Neural crest cell (in vitro differentiated cells): ENCODE measurements at places on chromosomes 12 and 14.

DNA sequence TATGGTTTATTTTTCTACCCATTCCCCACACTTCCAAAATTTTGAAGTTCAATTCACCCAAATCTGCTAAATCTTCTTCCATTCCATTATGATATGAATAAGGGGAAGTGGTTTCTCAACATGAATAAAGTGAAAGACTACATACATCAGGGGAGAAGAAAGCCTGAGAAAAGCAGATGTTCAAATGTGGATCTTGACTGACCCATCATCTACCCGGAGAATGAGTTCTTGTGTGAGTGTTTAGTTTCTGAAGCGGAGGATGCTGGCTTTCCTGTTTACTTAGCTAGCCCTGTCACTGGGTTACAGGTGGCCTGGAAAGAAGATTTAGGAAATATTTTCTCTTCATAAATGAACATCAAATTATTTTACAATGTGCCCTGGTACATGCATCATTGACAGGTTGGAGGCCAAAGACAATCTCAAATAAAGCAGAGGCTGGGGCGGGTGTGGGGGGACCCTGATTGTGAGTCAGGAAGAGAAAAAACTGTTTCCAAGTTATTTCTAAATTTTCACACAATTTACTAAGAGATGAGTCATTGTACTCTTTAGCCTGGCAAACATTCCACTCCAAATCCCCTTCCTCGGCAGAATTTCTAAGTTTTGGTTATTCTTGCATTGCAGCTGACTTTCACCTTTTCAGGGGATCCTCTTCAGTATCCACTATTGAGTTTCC is 135.6 kb downstream of the SLC25A21 start:
- no peak for DNase-seq

DNA sequence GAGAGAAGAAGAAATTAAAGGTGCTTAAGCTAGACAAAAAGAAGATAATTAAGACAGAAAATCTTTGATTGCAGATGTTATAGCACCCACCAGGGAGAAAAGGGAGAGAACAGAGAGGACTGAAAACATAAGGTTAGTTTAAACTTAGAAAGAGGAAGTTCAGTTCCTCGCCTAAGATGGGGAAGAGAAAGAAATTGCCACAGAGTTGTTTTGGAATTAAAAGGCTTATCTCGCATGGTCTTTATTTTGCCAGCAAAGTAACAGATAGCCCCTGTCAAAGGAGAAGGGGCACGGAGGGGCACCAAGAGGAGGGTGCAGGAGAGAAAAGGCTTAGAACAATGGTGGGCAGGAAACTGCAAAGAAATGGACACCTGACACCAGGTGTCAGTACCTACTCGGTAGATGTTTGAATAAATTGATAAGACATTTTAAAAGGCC is 17.8 kb upstream of the OXA1L start:
- DNase-seq: no peak

DNA sequence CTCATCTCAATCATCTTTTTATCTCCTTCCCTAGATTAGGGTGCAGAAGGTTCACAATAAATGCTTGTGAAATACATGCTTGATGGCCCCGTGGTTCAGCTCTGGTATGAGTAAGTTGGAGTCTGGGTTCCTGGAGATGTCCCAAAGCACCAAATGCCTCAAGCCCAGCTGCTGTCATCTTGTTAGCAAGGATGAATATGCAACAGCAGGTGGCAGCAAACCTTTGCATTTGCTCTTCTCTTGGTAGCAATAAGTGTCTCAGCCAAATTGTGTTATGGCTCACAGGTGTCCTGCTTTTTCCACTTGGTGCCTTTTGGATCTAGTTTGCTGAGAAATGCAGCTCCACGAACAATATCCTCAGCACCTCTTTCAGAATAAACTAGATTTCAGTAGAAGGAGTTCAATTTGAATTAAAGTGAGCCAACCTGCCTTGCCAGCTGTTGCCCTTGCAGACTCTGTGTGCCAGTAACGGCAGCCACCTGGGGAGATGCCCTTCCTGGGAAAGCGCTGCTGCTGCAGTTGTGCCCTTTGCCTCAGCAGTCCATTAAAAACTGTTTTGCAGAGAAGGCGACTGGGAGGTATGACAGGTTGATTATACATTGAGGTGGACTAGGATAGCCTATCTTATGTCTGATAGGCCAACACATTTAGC is 417.3 kb downstream of the SNAPC1 start:
- DNase-seq: peak; percentile 44

DNA sequence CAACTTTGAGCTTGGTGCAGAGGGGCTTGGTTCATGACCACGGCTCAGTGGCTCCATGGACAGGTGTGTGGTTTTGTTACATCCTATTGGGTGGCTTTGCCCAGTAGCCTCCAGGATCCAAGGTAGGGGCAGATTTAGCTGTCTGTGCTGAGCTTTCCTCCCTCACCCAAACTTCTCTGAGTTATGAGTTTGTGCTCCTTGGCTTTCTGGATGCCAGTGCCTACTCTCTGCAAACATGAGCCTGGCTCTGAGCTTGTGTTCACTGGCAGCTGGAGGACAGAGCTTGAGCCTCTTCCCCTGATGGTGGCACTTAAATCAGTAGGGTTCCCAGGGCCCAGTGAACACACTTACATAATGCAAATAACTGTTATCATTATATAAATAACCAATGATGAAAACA is 45.3 kb upstream of the HECTD1 start:
- no peak for DNase-seq

- no peak for DNase-seq
These were observed 1117.5 kb downstream of the AACS start for GRCh38 chr12:126182619-126183236.

DNA sequence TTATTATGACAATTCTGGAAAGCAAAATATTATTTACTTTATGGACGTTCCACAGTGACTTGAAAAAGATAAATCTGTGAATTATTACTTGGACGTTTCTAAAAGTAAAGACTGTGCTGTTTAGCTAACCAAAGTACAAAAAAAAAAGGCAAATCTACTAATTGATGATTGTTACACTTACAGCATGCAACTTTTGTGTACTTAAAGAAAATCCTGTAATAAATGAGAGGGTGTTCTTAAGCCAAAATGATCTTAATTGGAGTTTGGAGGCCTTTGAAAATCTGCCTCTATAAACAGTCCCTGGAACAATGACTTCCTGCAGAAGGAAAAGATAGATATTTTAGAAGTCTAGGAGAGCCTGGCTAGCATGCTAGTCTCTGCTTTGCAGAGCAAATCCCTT is 434.0 kb upstream of the SYT1 start:
- DNase-seq: no peak

- DNase-seq: no peak
These were observed 211.0 kb downstream of the TBX5 start for GRCh38 chr12:114194956-114195355.

DNA sequence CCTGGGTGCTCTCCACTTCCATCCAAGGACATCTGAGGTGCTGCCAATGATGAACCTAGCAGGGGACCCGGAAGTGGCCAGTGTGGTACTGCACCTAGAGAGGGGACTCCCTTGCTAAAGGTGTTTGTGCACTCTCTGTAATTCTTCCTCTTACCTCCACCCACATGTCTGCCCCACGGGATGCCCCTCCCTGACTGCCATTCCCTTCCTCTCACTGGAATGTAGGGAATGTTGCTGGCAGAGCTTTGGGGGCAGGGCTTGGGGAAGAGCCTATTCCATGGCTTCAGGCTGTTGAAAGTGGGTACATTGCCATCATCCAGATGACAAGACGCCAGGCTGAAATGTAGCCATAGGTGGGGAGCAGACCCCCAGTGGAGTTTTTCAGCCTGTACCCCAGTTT is 153.2 kb downstream of the SMOC1 start:
- DNase-seq: no peak

DNA sequence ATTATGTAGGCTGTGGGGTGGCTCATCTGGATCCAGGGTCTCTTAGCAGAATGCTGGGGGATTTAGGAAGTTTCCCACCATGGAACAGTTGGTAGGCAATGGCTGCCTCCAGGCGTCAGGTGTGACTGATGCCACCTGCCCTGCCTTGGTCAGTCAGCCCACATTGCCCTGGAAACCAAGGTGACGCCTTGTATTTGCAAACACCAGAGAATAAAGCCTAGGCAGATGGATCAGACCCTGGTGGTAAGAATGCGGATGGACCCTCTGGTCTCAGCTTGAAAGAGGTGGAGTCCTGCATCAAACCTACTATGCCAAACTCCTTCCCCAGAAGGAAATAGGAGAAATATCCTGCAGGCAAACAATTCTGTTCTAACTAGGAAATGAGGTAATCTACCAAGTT is 38.2 kb downstream of the NCKAP5L start:
- DNase-seq: no peak

GRCh38 chr14:74464785-74465184 is 28.3 kb downstream of the NPC2 start:
- DNase-seq: no peak

DNA sequence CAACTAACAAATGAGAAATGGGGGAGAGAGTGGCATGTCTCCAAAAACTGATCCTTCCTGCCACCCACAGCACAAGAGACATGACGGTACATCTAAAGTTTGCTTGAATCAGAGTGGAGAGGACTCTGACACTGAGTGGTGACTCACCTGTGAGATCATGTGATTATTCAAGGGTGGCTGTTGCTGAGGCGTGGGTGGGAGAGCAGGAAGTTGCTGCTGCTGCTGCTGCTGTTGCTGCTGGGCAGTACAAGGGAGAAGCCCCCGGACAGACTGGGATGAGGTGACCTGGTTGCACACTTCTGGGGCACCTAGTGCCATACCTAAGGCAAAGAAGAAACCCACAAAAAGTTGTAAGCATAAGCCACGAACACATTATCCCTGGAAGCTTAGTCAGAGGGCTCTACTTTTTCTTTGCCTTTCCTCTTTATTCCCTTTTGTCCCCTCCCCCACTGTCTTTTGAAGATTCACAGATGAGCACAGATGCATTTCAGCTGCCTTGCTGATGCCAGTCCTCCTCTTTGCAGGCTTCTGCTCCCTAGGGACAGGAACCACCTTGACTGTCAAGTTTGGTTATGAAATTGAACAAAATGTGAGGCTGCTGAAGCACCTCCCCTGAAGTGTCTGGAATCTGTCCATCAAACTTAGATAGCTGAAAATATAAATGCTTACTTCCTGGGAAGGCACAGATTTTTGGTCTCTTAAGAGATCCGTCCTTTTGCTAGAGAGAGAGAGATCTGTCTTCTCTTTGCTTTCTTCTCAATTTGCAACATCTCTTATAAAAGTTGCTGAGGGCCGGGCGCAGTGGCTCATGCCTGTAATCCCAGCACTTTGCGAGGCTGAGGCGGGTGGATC is 29.4 kb upstream of the STAC3 start:
- no peak for DNase-seq

GRCh38 chr14:32438517-32438916 is 109.4 kb downstream of the AKAP6 start:
- no peak for DNase-seq

GRCh38 chr14:99346470-99347080 is 74.6 kb upstream of the BCL11B start:
- no peak for DNase-seq

DNA sequence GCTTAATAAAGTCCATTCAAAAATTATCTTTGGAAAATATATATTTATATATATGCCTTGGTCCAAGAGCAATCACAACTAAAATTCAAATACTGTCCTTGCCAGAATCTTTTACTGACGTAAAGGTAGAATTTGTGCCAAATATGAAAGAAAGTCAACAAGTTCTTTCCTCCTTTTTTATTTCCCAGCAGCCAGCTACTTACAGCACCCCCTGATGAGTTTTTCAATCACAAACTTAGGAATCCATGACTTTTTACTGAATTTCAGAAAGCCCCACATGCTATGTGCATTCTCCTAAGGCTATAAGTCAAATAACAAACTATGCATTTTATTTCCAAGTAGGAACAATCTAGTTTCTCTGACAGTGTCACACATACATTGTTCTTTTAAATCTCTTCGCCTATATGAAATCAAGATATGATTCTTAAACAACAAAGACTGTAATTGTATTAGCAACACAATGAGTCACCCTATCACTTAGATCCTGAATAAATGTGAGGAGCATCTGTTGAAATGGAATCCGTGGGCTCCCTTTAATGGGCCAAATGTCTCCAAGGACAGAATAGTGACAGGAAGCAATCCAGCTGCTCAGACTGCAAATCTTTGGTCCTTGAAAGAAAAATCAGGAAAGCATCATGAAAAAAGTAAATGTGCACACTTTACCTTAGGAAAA is 271.4 kb downstream of the DUSP6 start:
- no peak for DNase-seq

DNA sequence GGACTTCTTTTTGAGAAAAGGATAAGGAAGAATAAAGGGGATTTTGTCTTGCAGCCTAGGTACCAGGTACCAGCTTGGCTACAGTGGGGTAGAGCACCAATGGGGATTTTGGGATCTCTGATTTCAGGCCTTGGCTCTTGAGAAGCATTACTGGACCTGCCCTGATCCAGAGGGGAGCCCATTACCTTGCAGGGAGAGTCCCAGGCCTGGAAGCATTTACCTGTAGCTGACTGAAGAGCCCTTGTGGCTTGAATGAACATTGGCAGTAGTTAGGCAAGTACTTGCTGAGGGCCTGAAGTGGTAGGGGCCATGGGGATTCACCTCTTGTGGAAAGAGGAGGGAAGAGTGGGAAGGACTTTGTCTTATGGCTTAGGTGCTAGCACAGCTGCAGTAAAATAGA is 308.2 kb upstream of the FBXO33 start:
- no peak for DNase-seq

DNA sequence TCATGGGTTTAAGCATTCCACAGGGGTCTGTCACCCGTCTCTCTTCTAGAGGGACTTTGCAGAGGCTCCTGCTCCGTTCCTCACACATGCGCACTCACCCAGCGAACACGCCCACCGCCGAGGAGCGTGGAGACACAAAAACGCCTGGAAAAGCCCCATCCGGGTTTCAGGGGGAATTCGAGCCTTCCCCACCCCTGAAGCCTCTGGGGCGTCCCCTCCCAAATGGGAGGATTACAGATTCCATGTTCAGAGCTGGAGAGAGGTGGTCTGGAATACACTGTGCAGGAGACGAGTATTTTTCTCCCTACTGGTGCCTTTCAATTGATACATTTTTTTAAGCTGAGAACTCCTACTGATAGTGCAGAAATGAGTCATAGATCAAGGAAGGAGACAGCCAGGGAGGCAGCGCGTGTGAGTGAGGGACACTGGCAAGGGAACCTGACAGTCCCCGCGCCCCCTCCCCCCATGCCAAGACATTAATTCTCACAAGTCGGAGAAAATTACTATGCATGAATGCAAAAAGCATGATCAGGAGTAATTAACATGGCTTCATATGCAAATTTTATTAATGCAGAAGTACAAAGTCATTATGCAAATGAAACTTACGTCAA is 36.9 kb downstream of the BCL11B start:
- DNase-seq: peak; percentile 58

DNA sequence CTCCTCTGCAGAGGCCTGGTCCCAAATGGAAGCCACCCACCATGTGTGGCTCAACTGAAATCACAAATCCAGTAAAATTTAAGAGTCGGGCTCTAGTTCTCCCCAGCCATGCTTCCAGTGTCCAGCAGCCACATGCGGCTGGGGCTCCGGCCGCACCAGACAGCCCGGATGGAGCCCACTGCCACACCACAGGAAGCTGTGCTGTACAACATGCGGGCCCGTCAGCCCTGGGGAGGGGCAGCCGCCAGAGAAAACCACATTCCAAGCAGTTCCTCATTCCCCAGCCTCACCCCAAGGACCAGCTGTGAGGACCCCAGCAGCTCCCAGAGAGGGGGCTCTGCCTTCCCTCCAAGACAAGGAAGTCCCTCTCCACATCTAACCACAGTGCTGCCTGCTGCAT is 135.0 kb downstream of the NCOR2 start:
- DNase-seq: no peak
